ENCODE measurements at places on chromosomes 7 and 10. TPM values are rescaled to one million over a fixed set of nuclear protein-coding genes. Genes with fewer than 3 reads are reported as not detected.

Gene DNAH11
- total RNA-seq = 1.5 TPM

Gene HACD1
- 37.5 TPM for total RNA-seq

Gene EFCAB10
- 0.39 TPM for total RNA-seq

Gene PNLIPRP3
- total RNA-seq = not detected

Gene KCNH2
- total RNA-seq = 0.30 TPM

Gene ZNF425
- total RNA-seq = 3.1 TPM

Gene SPACDR
- not detected for total RNA-seq

Gene GDF2
- total RNA-seq = not detected

Gene GTF2I
- total RNA-seq = 156 TPM

Gene CAMK1D
- 1.4 TPM for total RNA-seq

Gene CPA2
- total RNA-seq = 0.17 TPM

Gene CDK1
- 191 TPM for total RNA-seq

Gene CCDC172
- not detected for total RNA-seq

Gene OPN4
- total RNA-seq = not detected

Gene UTF1
- not detected for total RNA-seq

Gene MMP21
- 0.05 TPM for total RNA-seq

Gene TFR2
- 1.6 TPM for total RNA-seq

Gene PTPRZ1
- not detected for total RNA-seq

Gene GPC2
- total RNA-seq = 2.8 TPM
